Activated effector memory CD4-positive, alpha-beta T cell treated with Interleukin-2 at 50 U/mL for 16 hours (primary cell): ENCODE measurements at places on chromosomes 7 and 10.
A peak's percentile ranks its signal among the peaks of the same experiment; 100 is the strongest.

DNA sequence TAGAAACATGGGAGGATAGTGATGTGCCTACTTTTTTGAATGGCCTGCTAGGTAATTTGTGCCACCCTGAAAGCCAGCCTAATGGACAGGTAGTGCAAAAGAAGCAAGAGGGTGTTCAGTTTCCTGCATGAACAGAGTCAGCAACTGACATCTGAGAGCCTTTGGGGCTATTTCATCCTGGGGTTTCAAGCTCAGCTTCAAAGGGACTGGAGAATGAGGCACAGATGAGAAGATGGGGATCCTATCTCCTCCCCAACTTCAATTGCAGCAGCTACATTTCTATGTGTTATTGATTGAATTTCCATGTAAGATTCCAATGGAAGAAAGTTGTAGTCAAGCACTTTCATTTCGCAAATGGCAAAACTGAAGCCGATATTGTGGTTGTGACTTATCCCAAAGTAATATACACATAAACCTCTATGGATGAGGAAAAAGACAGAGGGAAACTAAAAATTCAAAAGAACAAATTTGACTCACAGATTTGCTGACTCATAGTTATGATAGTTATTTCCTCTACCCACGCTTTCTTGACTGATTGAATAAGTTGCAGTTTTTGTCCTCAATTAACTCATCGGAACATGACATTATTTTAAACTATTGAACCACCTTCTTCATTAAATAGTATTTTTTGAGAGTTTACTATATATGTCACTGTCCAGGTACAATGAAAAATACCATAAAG, 42.6 kb upstream of the NRP1 start:
- no peak for DNase-seq

DNA sequence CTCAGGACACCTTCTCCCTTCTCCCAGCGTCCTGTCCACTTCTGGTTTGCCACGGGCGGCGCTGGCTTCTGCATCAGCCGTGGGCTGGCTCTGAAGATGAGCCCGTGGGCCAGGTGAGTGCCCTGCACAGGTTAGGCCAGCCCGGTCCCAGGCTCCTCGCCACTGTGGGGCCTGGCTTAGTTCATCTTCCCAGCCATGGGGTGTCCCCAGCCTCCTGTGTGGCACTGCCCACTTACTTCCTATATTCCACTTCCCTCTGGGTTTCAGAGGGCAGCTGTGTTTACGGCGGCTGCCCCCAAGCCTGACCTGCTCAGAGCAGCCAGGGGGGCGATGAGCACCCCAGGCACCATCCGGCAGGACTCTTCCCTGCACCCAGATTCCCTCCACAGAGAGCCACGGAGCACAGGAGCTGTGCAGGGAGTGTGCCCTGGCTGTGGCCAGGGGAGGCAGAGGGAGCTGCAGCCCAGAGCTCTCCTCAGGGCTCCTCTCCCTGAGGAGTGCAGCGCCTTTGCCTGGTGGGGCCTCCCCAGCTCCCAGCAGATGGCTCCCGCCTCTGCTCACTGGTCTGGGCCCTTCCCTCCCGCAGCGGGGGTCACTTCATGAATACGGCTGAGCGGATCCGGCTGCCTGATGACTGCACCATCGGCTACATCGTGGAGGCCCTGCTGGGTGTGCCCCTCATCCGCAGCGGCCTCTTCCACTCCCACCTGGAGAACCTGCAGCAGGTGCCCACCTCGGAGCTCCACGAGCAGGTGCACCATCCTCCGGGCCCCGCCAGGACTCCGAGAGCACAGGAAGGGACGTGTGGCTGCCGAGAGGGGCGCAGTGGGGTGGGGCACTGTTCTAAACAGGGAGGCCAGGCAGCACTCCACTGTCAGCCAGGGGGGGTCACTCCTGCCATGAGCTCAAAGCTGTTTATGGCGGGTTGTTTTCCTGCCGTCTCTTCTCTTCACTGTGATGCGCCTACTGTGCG, 6.4 kb downstream of the LFNG start:
- no peak for DNase-seq

DNA sequence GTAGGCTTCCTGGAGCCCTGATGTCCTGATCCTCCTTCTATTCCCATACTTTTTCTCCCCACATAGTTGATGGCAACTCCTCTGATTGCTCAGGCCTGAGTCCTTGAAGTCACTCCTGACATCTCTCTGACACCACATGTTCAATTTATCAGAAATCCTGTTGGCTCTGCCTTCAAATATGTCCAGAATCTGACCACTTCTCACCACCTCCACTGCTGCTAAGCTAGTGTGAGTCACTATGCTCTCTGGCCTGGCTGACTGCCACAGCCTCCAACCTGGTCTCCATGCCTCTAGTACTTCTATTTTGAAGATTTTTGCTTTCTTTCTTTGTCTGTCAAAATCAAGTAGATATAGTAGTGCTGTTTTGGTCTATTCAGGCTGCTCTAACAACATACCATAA, 53.0 kb downstream of the TMEM229A start:
- DNase-seq = no peak

GRCh38 chr7:108037741-108038140, 34.8 kb upstream of the LAMB1 start:
- DNase-seq = no peak

- peak; percentile 4 for DNase-seq
These were observed 5.3 kb downstream of the FRMD4A start for GRCh38 chr10:14325325-14325955.

GRCh38 chr7:32221736-32222135, 151.5 kb upstream of the PDE1C start:
- DNase-seq = no peak

DNA sequence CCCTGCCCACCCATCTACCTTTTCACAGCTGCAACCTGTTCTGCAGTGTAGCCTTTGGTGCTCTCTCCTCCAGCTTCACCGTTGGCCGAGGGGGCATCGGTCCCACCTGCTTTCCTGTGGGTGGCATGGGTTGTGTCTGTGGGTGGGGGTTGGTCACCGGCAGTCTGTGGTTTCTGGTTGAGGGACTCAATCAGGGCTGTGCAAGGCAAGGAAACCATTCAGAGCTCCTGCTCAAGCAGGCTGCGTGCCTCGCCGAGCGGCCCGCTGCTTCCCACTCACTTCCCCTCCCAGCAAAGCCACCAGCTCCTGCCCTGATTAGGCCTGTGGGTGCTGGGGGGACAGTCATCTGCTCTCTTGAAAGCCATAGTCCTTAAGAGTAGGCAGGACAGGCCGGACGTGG, 9.8 kb downstream of the DNAJB12 start:
- DNase-seq = no peak

DNA sequence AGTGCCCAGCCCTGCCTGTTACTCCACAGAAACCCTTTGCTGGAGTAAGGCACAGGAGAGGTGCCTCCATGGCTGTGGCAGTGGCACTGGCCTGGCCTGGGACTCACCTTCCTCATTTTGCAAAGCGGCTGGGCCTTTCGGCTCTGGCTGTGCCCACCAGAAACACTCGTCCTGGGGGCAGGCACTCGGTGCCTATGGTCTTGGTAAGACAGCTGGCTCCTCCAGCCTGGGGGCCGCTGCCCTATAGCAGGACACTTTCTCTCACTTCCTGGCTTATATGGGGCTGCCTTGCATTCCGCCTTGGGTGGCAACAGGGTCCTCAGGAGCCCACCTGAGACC, 13.2 kb downstream of the ZMIZ1 start:
- DNase-seq = no peak

DNA sequence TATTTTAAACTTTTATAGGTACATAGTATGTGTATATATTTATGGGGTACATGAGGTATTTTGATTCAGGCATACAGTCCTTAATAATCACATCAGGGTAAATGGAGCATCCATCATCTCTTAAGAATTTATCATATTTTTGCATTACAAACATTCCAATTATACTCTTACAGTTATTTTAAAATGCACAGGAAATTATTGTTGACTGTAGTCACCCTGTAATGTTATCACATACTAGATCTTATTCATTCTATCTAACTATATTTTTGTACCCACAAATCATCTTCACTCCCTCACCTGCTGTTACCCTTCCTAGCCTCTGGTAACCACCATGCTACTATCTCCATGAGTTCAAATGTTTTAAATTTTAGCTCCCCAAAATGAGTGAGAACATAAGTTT, 56.3 kb upstream of the FAM3C start:
- no peak for DNase-seq

- DNase-seq = no peak
These were observed 39.1 kb downstream of the VWC2 start for GRCh38 chr7:49812534-49812933.

- no peak for DNase-seq
These were observed 1.4 kb downstream of the SFR1 start for GRCh38 chr10:104123397-104123796.

DNA sequence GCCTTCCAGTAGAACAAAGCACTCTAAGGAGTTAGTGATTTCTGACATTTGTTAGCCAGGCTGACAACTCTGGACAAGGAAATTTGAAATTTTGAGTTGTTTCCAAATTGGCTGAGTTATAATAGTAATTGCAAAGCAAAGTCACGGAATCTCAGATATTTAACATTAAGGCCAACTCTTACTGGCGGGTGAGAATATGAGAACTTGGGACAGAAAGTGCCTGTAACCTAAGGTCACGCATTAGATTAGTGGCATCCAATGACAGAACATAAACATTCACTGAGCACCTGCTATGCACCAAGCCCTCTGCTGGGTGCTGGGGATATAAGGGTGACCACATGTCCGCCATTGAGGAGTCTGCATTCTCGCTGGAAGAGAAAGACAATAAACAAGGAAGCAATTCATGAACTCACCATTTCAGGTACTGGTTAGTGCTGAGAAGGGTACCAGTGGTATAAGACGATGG, 45.5 kb upstream of the CHST15 start:
- no peak for DNase-seq

GRCh38 chr10:89798092-89798491, 96.7 kb downstream of the KIF20B start:
- no peak for DNase-seq

- no peak for DNase-seq
These were observed 465.5 kb upstream of the KLF6 start for GRCh38 chr10:4250587-4250887.

DNA sequence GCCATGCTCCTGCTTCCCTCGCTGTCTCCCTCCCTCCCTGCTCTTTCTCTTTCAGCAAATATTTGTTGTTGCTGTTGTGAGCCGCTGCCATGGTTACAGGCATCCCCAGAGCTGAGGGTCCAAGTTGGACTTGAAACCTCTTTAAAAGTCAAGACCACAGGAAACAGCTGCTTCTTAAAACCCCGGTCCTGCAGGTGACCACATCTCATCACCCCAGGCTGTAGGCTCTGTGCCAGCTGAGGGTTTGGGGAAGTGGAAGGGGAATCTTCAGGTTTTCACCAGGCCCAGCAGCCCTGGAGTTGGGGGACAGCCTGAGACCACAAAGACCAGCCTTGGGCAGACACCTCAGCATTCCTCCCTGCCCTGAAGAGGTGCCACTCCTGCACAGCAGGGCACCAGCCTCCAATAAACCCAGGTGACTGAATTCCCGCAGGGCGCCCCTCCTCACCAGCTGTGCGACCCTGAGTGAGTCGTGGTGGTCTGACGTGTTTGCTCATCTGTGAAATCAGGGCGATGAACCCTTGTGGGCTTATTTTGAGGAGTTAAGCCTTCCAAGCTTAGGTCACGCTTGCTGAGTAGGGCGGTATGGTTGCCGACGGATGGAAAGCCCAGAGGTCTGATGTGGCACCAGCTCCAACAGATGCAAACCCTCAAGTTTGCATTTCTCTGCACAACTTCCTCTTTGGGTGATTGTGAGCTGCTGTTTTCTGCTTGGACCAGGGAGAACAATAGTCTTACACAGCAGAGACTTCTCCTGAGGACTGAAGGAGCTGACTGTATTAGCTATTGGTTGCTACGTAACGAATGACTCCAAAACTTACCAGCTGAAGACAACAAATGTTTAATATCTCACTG, 24.8 kb downstream of the NPTX2 start:
- no peak for DNase-seq

- DNase-seq = no peak
These were observed 196.0 kb downstream of the RNLS start for GRCh38 chr10:88386821-88387773.

DNA sequence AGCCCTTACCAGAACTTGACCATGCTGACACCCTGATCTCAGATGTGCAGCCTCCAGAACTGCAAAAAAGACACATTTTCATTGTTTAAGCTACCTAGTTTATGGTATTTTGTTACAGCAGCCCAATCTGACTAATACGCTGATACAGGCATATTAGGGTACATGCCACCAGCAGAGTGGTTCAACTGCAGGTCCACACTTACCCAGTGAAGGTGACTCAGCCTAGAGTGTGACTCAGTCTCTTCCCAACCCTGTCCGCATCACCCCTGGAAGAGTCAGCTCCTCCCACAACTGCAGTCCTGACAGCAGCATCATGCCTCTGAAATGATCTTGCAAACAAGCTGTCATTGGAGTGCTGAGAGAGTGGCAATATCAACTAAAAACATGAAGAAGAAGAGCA, 30.8 kb upstream of the GOT1 start:
- no peak for DNase-seq

- no peak for DNase-seq
These were observed 207.0 kb upstream of the SHH start for GRCh38 chr7:156019308-156019707.

DNA sequence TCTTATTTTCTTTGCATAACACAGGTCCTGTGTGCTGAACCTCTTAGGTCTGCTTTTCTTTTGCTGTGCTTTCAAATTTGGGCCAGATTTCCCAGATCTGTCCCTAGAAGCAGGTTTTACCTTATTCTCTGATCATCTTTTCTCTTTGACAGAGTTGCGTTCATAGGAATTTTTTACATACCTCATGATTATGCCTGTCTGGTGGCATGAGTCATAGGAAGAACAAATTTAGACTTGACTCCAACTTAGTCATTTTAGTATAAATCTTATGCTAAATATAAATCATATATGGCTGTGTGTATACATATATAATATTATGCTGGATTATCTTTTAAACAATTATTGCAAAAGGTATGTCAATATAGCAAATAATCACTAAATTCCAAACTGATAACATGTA, 1038.9 kb downstream of the GRM8 start:
- DNase-seq = no peak

GRCh38 chr10:70775679-70776454, 9.3 kb downstream of the TBATA start:
- no peak for DNase-seq

DNA sequence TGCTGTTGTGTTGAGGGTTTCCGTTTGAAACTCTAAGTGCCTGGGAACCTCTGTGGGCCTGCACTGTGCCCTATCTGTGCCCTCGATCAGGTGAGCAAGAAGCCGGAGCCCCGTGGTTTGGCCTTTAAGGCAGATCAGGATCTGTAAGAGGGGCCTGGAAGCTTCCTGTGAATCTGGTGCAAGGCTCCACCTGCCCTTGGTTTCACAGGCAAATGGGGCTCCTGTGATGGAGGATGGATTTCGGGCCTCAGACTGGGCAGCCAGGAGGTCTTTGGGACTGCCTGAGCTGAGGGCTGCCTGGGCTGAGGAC, 21.6 kb downstream of the SCART1 start:
- DNase-seq = peak; percentile 48

GRCh38 chr7:78253850-78254725, 455.5 kb downstream of the PHTF2 start:
- no peak for DNase-seq

- no peak for DNase-seq
These were observed 4.9 kb downstream of the DLX5 start for GRCh38 chr7:97019710-97020225.

- DNase-seq = no peak
These were observed 2.2 kb downstream of the OPTN start for GRCh38 chr10:13102002-13102794.

- no peak for DNase-seq
These were observed 13.9 kb downstream of the GPER1 start for GRCh38 chr7:1101563-1102431.

GRCh38 chr10:95406651-95407280, 116.0 kb upstream of the PDLIM1 start:
- no peak for DNase-seq
